ENCODE measurements at places on chromosomes 4 and X. TPM values are rescaled to one million over a fixed set of nuclear protein-coding genes. Genes with fewer than 3 reads are reported as not detected.

DNA sequence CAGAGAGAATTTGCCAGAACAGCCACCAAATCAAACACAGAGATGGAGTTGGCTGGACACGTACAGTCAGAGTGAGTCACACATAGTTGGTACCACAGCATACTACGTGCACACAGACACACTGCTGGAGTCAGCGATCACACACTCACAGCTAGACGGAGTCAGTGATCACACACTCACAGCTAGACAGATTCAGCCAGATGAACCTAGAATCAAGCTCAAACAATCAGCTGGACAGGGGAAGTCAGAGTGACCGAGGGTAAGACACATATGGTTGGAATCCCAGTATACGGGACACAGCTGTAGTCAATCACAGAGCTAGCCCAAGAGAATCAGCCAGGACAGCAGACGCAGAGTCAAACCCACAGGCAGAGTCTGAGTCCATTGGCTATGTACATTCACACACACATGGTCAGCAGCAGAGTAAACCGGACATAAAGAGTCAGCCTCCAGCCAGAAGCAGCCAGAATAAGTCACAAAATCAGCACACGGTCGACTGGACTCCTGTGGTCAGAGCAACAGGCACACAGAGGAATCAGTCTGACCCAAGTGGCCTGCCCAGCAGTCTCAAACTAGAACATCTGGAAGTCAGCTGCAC, 4.6 kb downstream of the SLC38A5 start:
- no peak for DNase-seq

DNA sequence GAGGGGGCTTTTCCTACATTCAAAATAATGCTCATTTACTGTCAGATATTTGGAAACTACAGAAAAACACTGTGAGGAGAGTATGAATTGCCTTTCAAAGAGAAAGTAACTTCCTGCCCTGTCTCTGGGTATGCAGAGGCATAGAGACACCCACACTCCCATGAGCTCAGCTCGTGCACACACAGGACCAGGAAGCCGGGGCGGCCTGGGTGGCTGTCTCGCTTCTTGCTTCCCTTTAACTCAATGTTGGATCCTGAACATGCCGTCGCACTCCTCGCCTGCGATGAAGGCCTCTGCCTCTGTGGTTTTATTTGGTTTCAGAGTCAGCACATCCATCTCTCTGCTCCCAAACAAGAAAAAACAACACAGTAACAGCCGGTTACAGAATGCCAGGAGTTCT, 40.1 kb upstream of the GPR78 start:
- DNase-seq: no peak

DNA sequence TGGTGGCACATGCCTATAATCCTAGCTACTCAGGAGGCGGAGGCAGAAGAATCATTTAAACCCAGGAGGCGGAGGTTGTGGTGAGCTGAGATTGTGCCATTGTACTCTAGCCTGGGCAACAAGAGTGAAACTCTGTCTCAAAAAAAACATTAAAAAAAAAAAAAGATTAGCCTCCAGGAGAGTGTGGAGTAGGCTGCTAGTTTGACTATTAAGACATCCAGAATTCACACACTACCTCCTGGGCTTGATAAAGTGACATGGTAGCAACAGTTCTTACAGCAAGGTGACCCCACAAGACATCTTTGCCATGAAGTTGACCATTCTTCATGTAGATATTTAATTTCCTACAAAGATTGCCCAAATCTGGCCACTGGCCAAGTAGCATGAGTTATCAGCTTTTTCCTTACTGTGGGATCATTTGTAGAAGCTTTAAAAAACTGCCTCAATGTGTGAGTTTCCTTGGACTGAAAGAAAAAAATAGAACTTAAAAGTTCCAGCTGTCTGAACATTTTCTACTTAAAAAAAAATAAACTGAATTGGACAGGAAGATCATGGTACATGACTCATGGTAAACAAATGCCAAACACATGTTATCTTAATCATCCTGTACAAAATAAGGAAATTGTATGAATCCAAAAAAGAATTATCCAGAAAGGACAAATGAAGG, 35.3 kb upstream of the SPRY1 start:
- peak; percentile 93 for DNase-seq

- no peak for DNase-seq
Observed at GRCh38 chr4:8727131-8727530, 134.6 kb downstream of the CPZ start.

GRCh38 chrX:151396042-151396824, 773 bp upstream of the VMA21 start:
- DNase-seq: peak; percentile 44

RS1 gene
- total RNA-seq: not detected

LAMTOR3 gene
- total RNA-seq: 41.2 TPM

PABPC1L2A gene
- not detected for total RNA-seq

SYP gene
- 0.14 TPM for total RNA-seq

FANCB gene
- total RNA-seq: 6.8 TPM

DNA sequence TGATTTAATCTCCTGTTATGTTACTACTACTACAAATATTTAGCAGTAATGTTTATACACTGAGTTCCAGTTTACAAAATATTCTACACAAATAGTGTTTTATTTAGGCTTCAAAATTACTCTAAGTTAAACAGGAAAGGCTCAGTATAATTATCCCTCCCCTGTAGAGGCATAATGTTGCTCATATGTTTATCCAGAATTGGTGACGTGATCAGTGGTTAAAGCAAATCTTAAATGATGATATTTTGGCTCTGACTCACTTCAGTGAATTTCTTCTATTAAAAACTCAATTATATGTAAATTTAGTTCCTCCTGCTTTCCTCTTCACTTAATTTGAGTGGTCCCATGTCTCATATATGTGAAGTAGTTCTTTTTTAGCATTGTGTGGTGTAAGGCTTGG, 438.5 kb downstream of the ADGRL3 start:
- DNase-seq: no peak

SPANXD gene
- total RNA-seq: not detected
